Renal pelvis (tissue), 12 donors: ENCODE measurements at places on chromosomes 2 and 18. TPM values are rescaled to one million over a fixed set of nuclear protein-coding genes. Genes with fewer than 3 reads are reported as not detected.
A peak's percentile ranks its signal among the peaks of the same experiment; 100 is the strongest.

Gene APOB
- 1.2 TPM for polyA plus RNA-seq

DNA sequence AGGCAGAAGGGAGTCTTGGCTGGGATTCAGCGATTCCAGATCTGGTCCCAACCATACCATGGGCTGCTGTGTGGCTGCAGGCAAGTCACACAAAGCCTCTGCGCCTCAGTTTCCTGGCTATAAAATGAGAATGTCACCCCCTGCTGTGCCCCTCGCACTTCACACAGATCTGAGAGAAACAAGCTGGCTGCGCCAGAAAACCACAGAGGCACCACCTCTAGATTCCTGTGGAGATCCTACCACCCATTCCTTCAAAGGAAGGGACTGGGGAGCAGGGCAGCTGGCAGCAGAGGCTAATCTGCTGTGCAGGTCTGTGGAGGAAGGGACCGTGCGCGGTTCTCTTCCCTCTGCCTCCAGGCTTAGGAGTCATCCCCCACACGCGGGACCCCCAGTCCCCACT is 19.8 kb downstream of the NEURL3 start:
- no peak for DNase-seq

- DNase-seq: no peak
These were observed 114.3 kb downstream of the GALNT1 start for GRCh38 chr18:35695803-35696202.

Gene SPATS2L
- 137 TPM for polyA plus RNA-seq

Gene ARHGEF33
- polyA plus RNA-seq: 3.0 TPM

DNA sequence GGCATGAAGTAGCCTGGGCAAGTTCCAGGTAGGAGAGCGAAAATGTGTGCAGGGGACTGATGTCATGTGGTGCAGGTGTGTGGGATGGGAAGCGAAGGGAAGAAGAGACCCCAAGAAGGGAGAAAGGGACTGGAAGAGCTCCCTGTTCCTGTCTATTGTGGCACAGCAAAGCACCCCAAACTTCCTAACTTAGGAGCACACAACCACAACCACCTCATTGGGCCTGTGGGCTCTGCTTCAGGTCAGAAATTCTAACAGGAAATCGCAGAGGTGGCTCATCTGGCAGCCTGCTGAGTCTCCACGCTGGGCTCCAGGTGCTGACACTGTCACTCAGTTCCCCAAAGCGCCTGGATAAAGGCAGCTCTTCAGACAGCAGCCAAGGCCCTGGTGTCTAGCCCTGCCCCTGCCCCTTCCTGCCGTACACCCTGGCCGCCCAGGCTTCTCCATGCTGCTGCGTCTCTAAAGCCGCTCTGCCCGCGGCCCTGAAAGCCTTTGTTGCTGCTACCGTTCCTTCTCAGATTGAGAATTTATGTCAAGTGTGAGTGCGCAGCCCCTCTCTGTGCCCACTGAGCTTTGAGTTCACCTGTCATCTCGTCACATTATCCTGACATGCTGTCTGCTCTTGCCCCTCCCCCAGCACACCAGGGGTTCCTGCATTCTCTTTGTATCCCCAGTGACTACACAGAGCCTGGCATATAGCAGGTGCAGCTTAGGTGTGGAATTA is 140.2 kb upstream of the BCL2L11 start:
- DNase-seq: no peak

DNA sequence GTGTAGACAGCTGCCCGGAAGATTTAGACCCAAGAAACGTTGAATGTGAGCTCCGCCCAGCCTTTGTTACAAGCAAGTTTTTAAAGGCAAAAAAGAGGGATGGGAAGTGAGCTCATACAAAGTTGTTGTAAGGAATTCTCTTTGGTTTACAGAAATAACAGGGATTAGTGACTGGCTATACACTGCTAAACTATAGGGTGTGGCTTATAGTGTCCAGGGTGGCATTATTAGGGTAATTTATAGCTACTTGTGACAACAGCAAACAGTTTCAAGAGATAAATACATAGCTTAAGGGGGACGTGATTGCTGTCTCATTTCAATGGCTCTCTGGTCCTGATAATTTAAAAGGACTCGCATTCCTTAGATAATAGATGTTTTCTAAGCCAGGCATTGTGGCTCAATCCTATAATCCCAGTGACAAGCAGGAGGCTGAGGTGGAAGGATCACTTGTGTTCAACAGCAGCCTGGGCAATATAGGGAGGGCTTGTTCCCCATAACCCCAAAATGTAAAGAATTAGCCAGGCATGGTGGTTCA is 66.5 kb upstream of the TGIF1 start:
- no peak for DNase-seq

- DNase-seq: no peak
These were observed 5.9 kb downstream of the WIPF1 start for GRCh38 chr2:174591740-174592139.

Gene CHN1
- polyA plus RNA-seq: 26.1 TPM

- DNase-seq: peak; percentile 70
These were observed 7.8 kb upstream of the NPAS2 start for GRCh38 chr2:100812116-100812515.

DNA sequence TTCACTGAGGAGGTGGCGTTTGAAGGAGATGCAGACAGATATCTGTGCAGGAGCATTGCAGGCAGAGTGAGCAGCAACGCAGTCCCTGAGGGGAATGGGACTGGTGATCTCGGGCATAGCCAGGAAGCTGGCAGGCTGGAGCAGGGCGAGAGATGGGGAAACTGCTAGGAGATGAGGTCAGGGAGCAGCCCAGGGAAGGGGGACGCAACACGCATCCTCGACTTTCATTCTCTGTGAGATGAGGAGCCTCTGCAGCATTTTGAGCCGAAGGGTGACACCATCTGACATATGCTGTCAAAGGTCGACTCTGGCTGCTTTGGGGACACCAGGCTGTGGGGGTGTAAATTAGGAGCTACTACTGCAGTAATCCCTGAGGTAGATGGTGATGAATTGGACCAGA is 4.3 kb upstream of the CHRNA1 start:
- no peak for DNase-seq

- DNase-seq: peak; percentile 52
These were observed 25.4 kb downstream of the POLR1A start for GRCh38 chr2:86079981-86080911.

DNA sequence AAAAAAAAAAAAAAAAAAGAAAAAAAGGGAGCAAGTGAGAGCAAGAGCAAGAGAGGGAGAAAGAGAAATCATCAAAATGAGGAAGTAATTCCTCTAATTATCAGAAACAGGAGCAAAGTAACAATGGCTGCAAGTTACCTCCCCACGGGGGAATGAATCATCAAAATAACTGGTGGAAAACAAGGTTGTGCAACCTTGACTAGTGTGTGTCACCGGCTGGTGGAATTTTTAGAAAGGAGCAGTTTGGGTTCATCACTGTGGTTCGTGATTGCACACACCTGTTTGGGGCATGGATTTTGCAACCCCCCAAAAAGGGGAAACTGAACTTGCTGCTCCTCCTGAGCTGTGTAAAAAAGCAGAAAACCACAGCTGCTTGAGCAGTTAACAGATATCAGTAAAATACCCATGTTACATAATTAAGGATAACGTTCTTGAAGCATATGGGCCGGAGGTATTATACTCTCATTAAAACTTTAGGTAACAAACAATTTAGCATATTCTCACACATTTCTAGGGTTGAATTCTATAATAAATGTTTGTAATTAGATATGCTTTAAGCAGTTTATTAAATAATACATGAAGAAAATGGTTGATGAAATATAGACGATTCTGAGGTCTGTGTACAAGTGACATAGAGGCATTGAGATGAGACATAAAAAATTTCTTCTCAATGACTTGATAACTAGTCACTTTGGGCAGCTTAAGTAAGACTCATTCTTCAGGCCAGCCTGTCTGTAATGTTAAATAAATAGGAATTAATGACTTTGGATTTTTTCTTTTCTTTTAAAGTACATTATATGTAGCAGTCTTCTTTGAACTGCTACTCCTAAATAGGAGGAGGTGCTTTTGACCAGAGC is 184.2 kb upstream of the ZEB2 start:
- DNase-seq: no peak

Gene TPO
- not detected for polyA plus RNA-seq

Gene MORN2
- 49.1 TPM for polyA plus RNA-seq

- no peak for DNase-seq
These were observed 843.2 kb downstream of the LRRTM4 start for GRCh38 chr2:76679025-76679396.

Gene FSIP2
- 2.7 TPM for polyA plus RNA-seq

DNA sequence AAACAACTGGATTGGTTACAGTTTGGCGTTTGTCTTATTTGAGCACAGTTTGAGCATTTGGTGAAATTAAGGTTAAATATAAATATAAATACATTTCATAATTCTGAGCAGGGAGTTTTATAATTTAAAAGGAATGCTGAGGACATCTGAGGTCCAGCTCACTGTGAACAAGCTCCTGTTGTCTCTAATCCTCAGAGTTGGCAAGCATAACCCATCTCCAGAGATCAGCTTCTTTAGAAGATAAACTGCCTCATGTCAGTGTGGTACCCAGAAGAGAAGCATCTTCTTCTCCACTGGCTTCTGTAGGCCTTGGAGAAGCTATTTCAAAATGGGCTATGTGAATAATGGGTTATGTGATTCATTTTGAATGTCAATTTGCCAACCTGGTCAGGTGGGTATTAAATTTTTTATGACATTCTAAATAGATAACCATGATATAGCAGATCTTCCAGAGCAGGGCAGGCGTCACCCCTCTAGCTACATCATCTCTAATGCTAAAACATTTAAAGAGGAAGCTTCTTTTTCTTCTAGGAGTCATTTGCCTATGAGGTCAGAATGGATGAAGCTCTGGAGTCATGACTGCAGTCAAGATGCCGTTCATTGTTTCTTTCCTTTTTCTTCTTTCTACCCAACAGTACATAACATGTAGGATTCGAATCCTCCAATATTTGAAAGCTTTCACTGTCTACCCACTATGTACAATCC is 324.0 kb downstream of the RNF144A start:
- DNase-seq: no peak

Gene CACNB4
- 13.3 TPM for polyA plus RNA-seq

DNA sequence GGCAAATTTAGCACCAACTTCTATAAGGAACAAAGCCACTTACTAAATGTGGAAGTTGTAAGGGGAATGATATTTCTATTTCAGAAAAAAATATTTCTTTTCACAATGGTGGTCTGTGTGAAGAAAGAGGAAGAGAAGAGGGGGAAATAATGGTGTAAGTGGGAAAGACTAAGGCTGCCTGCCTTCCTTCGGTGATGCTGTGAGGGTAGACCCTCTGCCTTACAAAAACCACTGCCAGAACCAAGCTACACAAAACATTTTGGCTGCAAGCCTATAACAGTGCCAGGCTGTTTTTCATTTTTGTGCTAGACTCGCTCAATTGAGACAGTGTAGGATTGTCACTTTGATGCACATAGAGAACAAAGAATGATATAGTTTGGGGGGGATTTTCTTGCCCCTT is 286.6 kb downstream of the ZEB2 start:
- no peak for DNase-seq
